Activated CD4-positive, alpha-beta T cell treated with anti-CD3 and anti-CD28 coated beads, Interleukin-2, amount 10 ng/mL, durations not matched to agents 24 days and 14 days (primary cell): ENCODE measurements at places on chromosomes 5 and 9. TPM values are rescaled to one million over a fixed set of nuclear protein-coding genes. Genes with fewer than 3 reads are reported as not detected.

RARS1 gene
- total RNA-seq: 140 and 143 TPM in 2 replicates

SUSD3 gene
- total RNA-seq: 38.3 and 40.9 TPM in 2 replicates

DIPK1B gene
- total RNA-seq: 1.1 and 1.5 TPM in 2 replicates

PRDM9 gene
- not detected in 2 replicates for total RNA-seq

PCDHGA10 gene
- 0.07 and 0.21 TPM in 2 replicates for total RNA-seq
